ENCODE measurements at places on chromosomes 13 and 19.

DNA sequence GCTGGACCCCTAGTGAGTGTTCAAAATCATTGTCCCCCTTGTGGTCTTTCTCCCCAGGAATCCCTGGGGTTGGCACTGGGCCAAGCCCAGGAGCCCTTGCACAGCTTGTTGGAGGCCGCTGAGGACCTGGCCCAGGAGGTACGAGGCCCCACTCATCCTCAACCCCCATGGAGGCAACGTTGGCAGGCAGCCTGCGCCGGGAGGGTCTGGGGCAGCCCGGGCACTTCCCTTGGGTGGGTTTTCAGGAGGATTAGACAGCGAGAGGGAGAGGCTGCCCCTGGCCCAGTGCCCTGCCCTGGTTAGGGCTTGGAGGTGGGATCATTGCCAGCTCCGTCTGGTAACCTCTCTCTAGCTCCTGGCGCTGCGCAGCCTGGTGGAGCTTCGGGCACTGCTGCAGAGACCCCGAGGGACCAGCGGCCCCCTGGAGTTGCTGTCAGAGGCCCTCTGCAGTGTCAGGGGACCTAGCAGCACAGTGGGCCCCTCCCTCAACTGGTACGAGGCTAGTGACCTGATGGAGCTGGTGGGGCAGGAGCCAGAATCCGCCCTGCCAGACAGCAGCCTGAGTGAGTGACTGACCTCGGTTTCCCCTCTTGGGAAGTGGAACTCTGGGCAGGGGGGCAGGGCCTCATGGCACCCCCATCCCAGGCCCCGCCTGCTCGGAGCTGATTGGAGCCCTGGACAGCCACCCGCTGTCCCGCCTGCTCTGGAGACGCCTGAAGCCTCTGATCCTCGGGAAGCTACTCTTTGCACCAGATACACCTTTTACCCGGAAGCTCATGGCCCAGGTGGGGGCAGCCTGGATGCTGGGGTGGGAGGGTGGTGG, 3.0 kb downstream of the ABCA7 start:
- DNase-seq: no peak

DNA sequence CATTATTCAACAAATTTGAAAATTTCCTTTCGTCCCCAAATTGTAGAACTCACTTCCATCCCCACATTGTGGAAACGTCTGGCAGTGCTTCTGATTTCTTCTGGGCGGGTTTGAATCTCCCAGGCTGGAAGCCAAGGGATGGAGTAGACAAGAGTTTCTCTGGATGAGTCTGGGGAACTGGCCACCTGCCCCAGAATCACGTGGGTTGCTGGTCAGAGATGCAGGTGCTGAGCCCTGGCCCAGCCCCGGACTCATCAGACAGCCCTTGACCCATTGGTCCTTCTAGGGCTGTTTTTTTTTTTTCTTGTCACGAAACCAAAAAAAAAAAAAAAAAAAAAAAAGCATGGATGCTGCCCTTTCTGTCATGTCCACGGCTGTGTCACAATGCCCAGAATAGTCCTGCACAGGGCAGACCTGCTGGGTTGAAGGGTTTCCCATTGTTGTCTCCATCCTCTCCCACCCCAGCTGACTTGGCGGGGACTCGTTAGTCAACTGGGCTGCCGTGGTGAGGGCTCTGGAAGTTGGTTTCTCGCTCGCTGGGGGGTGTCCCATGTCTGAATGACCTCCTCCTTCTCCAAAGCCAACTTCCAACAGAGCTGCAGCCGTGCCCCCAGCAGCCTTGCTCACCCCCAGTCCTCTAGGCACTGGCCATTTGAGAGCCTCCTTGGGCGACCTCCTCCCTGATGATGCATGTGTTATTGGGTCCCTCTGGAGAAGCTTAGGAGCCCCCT, 12.8 kb downstream of the CHST8 start:
- DNase-seq: no peak

- no peak for DNase-seq
Measured at GRCh38 chr13:73090116-73090822, 31.5 kb downstream of the KLF5 start.

DNA sequence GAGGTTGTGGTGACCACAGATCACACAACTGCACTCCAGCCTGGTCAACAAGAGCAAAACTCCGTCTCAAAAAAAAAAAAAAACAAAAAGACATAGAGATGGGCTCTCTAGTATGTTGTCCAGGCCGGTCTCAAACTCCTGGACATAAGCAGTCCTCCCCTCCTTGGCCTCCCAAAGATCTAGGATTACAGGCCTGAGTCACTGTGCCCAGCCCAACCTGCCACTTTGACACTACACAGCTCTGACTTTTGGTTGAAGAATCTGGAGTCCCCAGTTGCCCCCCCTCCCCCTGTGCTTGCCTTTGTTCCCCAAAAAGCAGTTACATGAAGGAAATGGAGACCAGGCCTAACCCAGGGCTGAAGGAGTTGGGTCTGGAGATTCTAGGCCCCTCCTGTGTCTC, 12.9 kb downstream of the CARM1 start:
- DNase-seq: no peak

DNA sequence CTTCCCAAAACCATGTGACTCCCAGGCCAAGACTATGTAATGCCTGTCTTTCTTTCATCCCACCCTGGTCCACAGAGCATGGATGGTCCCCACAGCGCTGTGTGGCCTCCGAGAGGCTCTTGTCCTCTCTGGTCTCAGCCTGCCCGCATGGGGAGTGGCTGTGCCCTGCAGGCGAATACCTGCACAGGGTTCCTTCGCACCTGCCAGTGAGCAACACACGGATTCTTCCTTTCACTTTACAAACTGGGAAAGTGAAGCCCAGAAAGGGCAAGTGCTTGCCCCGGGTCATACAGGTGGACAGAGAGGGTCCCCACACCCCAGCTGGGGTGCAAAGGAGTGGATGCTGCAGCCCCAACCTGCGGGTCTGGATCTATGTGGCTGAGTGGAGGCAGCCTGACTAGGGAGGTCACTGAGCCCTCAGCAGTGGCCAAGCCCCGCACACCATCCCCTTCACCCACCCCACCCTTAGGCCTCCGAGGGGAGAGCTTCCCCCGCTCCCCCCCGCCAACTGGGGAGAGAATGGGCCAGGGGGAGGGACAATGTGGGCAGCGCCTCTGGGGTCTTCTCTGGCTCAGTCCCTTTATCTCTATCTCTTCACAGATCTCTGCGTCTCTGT, 747 bp upstream of the MARK4 start:
- DNase-seq: no peak

DNA sequence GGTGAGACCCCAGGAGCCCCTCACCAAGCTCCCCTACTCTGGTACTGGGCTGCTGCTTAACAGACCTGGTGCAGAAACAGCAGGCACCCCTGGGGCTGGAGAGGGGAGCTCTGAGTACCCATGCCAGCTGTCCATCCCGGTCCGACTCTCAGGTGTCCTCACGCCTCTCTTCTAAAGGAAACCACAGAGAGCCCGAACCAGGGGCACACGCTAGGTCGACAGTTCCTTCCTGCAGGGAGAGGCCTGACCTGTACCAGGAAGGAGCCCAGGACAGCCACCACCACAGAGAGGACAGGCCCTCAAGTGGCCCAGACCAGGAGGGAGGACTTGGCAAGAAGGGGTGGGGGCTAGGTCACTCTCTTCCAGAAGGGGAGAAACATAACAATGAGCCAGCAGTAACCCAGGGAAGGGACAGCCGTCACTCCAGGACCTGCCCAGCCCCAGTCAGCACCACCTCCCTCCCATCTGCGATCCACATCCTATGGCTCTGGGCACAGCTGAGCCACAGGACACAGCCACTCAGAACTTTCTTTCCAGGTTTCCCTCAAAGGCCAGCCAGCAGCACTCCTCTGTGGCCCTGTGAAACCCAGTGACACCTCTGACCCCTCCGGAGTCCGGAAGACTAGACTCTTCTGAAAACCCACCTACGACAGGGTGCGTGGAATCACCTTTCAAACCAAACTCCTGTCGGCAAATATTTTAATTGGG, 13.0 kb upstream of the SLC35E1 start:
- no peak for DNase-seq

DNA sequence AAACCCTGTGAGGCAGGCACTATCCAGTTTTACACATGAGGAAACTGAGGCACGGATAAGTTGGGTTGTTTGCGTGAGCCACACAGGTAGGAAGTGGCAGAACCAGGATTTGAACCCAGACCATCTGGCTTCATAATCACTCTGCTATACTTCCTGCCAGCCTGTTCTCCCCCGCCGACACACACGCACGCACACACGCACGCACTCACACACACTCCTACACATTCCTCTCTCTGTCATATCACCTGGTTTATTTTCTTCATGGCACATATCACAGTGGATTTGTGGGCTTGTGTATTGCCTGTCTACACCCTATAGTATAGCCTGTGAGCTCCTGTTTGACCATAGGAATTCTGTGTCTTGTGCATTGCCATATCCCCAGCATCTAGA, 140.0 kb downstream of the SIPA1L3 start:
- no peak for DNase-seq

GRCh38 chr19:3062165-3063105, at the start of gene TLE5:
TLE5 (minus strand) TSS chr19:3062495; CDS start chr19:3062200, 295 bp downstream.
- DNase-seq: peak; percentile 52

DNA sequence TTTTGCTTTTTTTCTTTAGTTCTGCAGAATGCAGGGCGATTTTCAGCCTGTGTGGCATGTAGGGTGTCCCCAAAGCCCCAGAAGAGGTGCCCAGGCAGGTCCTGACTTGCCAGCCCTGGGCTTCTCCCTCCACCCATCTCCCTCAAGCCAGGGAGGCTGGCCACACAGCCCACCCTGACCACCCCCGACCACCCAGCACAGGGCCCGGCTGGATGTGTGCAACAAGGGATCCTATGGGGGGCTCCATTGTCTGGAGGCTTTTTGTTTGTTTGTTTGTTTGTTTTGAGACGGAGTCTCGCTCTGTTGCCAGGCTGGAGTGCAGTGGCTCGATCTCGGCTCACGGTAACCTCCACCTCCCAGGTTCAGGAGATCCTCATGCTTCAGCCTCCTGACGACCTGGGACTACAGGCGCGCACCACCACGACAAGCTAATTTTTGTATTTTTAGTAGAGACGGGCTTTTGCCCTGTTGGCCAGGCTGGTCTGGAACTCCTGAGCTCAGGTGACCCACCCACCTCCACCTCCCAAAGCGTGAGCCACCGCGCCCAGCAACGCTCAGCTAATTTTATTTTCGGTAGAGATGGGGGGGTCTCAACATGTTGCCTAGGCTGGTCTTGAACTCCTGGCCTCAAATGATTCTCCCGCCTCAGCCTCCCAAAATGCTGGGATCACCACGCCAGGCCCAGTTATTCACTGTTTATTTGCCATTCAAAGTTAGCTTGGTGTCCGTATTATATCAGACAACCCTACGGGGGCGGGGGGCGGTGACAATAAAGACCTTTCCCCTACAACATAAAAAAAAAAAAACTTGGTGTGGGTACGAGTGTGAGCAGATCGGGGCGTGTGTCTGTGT, 7.8 kb upstream of the MKNK2 start:
- no peak for DNase-seq

- DNase-seq: no peak
Measured at GRCh38 chr13:97100821-97101220, 106.5 kb upstream of the OXGR1 start.

GRCh38 chr13:33308863-33309262, 23.3 kb upstream of the STARD13 start:
- DNase-seq: no peak

DNA sequence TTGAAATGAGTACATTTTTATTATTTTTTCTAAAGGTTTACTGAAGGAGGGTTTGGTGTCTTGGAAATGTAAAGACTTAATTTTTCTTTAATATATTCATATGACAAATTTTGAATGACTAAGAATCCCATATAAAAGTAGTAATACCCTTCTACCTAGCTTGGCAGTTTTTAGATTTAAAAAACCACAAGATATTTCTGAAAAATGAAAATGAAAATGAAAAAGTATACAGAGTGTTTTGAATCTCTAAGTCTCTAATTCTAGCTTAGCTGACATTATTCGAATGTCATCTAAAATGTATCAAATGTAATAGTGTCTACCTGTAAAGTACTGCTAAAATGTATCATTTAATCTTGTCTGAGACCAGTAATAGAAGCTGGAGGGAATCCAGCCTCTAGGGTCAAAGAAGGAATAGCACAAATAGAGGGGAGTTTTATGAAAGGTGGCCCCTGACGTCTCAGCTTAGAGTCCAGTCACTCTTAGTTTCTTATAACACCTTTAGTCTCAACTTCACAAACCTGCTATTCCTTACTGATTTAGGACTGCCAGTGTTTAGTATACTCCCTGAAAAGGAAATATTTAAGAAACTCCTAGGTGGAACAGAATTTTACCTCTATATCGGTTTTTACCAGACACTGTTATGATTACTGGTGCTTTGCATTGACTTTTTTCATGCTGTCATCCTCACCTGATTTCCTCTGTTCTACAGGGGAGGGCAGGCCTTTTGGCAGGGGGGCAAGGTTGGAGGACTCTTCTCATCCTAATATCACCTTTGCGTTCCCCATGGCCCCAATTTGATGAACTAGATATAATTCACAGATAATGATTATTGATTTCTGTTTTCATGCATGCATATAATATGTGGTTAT, 16.2 kb upstream of the MIR17HG start:
- DNase-seq: no peak

GRCh38 chr13:30869491-30869890, 36.6 kb upstream of the MEDAG start:
- no peak for DNase-seq

DNA sequence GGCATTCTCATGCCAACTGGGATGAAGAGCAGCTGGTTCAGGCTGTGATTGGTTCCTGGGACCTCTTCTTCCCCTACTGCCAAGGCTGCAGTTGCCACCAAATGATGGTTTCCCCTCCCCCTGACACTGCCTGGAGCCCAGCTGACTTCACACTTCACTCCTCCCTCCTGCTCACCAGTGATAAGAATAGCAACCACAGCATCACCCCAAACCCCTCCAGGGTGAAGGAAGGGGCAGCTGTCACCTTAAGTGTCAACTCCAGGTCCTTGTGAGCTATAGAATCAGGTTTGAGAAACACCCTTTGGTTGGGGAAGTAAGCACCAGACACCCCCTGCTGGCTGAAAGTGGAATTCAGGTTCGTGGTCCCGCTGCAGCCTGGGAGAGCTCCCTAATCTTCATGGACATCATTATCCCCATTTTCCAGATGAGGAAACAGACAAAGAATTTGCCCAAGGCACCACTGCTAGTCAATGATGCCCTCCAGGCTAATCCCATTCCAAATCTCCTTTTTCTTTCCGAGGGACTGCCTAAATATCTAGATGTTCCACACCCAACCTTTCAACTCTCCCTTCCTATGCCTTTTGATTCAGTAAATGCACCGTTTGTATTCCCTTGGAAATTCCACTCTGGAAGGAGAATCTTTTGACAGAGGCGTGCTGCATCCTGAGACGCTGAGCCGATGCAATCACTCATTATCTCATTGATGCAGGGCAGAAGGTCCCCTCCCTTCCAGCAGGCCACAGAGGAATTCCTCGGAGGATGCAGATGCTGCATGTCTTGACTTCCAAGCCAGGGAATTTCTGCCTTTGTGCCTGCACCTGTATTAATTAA, 50.6 kb upstream of the UQCRFS1 start:
- DNase-seq: peak; percentile 28

- no peak for DNase-seq
Measured at GRCh38 chr19:15811476-15811875, 4.0 kb downstream of the OR10H1 start.

GRCh38 chr13:34224877-34225276, 406.9 kb downstream of the RFC3 start:
- no peak for DNase-seq

GRCh38 chr13:113360446-113360845, 3.5 kb downstream of the GRTP1 start:
- no peak for DNase-seq
